ENCODE measurements at places on chromosomes 11 and 22. TPM values are rescaled to one million over a fixed set of nuclear protein-coding genes. Genes with fewer than 3 reads are reported as not detected.

DNA sequence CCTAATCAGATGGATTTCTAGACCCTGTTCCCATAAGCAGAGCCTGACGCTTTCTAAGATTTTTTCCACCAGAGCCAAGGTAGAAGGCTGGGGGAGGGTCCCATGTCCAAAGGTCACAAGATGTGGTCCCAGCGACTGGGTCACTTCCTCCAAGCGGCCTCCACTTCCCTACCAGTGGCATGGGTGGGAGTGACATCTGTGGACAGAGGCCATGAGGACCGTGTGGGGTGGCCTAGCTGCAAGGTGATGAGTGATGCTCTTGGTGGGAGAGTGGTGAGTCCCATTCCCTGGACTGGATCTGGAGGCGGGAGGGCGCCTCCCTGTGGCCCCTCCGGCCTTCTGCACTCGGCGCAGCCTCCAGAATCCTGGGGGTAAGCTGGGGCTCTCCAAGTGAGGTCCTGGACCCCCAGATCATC, 32.4 kb upstream of the PRR5 start:
- no peak for DNase-seq

CADM1 gene
- total RNA-seq = 19.6 TPM

- DNase-seq = no peak
These were observed 47.7 kb upstream of the LMO1 start for GRCh38 chr11:8311366-8311765.

DNA sequence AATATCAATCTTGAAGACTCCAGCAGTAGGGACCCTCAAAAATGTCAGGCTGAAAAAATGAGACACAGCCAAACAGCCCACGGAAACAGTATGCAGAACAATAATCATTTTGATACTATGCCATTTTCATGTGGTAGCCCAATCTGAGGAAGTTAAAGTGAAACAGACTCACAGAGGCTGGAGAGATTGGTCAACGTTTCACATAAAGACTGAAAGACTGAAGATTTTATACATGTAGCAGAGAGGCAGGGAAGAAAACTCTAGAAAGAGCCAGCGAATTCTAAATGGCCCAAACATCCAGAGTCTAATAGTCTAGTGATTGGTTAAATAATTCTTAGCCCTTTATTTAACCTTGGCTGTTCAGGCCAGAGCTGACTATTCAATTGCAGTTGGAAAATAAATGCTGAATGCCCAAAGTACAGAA, 49.4 kb downstream of the MAML2 start:
- no peak for DNase-seq

SMTNL1 gene
- not detected for total RNA-seq

- DNase-seq = no peak
These were observed 5.6 kb downstream of the TBX1 start for GRCh38 chr22:19766240-19766510.

GRCh38 chr11:94993400-94993943, 20.0 kb downstream of the KDM4D start:
- DNase-seq = no peak

MRGPRE gene
- total RNA-seq = not detected
